MCF 10A (cell line): ENCODE measurements at places on chromosomes 6 and 20. TPM values are rescaled to one million over a fixed set of nuclear protein-coding genes. Genes with fewer than 3 reads are reported as not detected.

Gene ARMC2
- total RNA-seq, result 1.6 and 3.2 TPM in 2 replicates

Gene C20orf173
- total RNA-seq, result not detected in 2 replicates

Gene TMEM200A
- total RNA-seq, result not detected in 2 replicates

Gene SMOC2
- total RNA-seq, result not detected in 2 replicates

Gene HELZ2
- total RNA-seq, result 18.1 and 24.7 TPM in 2 replicates

Gene TRAPPC3L
- total RNA-seq, result not detected in 2 replicates

Gene BPIFB4
- total RNA-seq, result not detected in 2 replicates

Gene HTR1E
- total RNA-seq, result not detected in 2 replicates

Gene GSTA1
- not detected in 2 replicates for total RNA-seq

Gene BMP2
- 6.7 and 7.7 TPM in 2 replicates for total RNA-seq
